Central memory CD4-positive, alpha-beta T cell (primary cell): ENCODE measurements at places on chromosomes 11 and 22.

GRCh38 chr11:132941024-132941646 lies 591.2 kb downstream of the OPCML start:
- DNase-seq, result no peak

GRCh38 chr11:34665077-34665835 lies 44.4 kb downstream of the EHF start:
- DNase-seq, result no peak

GRCh38 chr22:19612866-19613572 lies 88.8 kb upstream of the CLDN5 start:
- DNase-seq, result no peak

GRCh38 chr11:114713756-114714155 lies 35.4 kb downstream of the NXPE2 start:
- no peak for DNase-seq

- peak; percentile 27 for DNase-seq
Observed at GRCh38 chr11:65427691-65428577, 5.3 kb downstream of the NEAT1 start.

DNA sequence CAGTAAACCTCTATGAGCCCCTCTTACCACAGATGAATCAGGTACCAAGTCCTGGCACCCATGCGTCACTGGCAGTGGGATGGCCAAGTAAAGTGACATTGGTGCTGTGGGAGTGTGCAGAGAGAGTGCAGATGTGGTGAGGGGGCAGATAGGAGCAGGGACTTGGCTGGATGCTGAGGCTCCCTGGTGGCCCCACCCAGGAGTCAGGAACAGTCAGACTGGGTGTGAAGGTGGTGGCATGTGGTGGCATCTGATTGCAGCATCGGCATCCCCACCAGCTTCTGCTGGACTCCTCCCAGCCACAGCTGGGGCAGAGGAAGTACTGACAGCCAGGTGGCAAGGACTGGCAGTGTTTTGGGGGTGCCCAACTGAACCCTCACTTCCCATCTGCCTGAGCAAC lies 11.4 kb downstream of the DGAT2 start:
- no peak for DNase-seq

DNA sequence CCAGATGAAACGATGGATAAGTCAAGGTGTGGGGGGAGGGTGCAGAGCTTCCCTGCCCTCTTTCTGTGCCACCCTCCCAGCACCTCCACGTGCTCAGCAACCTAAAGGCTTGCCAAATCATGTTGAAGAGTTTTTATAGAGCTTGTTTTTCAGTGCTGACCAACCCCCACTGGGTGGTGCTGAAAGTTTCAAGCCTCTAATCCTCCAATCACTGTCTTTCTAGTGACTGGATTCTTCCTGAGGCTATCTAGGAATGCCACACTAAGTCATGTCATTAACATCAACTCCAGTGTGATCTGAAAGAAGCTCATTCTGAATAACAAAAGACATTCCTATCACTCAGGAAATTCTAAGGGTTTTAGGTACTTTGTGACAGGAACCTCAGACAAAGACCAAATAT lies 382.6 kb downstream of the DYNC2H1 start:
- no peak for DNase-seq

- no peak for DNase-seq
Observed at GRCh38 chr11:134901955-134902918, 490.2 kb upstream of the B3GAT1 start.
